SK-N-MC (cell line): ENCODE measurements at places on chromosomes 12 and 14.
A peak's percentile ranks its signal among the peaks of the same experiment; 100 is the strongest.

DNA sequence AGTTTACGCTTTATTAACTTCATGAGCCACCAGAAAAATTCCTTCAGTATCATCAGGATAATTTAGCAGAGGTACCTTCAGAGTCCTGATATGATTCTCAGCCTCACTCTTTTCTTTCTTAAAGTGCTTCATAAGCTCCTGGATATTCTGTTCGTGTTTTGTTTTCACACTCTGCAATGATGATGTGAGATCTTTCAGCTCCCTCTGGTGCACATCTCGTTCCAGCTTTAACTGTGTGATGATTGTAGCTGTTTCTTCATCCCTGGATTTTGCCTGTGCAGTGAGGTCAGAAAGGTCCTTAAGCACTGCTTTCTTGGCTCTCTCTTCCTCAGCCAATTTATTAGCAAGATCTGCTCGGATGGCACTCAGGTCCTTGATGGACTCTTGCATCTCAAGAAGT lies 156.7 kb downstream of the CEP128 start:
- no peak for DNase-seq

GRCh38 chr12:52221912-52222457 lies 11.1 kb upstream of the KRT7 start:
- no peak for DNase-seq

DNA sequence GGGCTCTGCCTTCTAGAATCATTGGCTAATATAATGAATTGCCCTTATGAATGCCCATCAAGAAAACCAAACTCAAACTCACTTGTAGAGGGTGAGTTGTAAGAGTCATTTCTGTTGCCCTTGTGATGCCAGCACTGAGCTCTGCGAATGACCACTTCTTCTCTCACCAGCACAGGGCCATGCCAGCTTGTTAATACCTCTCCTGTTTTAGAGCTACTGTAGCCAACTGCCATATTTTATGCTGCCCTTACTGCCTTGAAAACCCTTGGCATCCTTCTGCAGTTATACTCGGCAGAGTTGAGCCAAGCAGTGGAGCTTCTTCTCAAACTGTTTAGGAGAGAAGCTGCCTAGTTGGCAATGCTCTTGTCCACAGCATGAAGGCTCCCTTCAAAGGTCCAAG lies 8.1 kb downstream of the KRT75 start:
- no peak for DNase-seq

DNA sequence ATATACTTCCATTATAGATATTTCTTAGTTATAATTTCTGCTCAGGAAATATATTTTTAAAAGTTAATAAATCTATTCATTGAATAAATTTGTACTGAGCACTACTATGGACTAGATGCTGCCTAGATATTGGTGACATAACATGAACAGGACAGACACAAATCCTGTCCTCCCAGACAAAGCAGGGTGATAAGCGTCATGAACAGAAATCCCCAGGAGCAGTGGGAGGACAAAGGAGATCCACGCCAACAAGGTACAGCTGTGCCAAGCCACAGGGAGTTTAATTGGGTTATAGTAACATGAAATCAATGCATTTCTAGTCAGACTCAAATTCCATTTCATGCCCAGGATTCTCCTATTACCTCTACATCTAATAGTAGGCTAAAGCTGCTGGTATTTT lies 171.8 kb upstream of the CPNE8 start:
- DNase-seq: no peak

DNA sequence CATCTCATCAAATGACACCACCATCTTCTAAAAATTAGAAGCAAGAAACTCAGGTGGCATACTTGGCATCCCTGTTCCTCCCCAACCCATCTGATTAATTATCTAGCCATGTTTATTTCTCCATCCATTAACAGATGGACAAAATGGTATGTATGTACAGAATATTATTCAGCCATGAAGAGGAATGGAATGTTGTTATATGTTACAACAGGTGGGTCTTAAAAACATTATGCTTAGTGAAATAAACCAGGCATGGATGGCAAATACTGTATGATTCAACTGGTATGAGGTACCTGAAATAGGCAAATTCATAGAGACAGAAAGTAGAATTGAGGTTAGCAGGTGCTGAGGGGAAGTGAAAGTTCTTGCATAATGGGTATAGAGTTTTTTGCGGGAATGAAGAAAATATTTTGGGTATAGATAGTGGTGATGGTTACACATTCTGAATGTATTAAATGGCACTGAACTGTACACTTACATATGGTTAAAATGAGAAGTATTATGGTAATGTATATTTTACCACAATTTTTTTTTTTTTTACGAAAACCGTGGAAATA lies 17.5 kb downstream of the YY1 start:
- DNase-seq: no peak

DNA sequence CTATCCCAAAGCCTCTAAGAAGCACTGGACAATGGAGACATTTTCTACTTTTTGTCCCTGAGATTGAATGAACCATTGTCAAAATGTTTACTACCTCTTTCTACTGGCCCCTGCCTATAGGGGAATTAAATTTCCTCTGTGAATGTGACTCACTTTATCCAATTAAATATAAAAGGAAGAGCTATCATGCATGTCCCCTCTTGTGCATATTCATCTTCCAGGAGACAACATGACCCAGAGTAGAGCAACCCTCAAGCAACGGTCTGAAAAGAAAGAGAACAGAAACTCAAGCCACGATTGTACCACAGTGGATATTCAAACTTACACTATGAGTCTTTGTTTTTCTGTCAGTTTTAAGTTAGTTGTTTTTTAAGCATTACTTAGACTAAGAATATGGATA lies 938.4 kb upstream of the ATXN7L3B start:
- DNase-seq: no peak

DNA sequence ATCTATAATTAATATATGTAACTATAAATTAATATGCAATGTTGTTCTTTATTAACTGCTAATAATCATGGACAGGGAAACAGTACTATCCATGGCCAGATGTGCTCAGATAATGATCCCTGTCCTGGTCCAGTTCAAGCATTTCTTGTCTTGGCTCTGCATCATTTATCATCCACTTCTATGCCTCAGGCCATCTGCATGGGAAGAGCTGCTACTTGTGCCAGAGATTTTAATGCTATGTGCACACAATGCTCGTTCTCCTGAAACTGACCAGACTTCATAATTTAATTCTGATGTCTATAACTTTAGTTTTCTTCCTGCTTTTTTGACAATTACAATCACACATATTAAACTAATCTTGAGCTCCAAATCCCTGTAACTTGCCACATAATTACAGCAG lies 11.2 kb upstream of the TMX1 start:
- DNase-seq: no peak

DNA sequence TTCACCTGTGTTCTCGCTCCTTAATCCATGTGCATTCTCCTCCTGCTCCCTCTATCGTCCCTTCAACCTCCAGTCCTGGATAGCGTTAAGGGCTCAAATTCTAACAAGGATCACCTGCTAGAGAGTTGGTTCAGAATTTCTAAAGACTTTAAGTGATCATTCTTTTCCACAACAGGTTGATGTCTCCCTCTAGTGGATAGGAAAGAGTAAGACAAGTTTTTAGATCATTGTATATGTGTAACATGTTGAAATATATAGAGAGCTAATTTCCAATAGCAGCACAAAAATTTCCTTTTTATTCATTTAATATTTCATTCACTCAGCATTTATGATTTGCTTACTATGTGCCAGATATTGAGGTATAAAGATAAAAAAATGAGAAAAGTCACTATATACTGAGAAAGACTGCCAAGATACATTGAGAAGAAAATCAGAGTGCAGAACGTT lies 9.3 kb upstream of the ESR2 start:
- no peak for DNase-seq

- DNase-seq: peak; percentile 75
Measured at GRCh38 chr14:22646570-22647254, 2.6 kb upstream of the OR6J1 start.

DNA sequence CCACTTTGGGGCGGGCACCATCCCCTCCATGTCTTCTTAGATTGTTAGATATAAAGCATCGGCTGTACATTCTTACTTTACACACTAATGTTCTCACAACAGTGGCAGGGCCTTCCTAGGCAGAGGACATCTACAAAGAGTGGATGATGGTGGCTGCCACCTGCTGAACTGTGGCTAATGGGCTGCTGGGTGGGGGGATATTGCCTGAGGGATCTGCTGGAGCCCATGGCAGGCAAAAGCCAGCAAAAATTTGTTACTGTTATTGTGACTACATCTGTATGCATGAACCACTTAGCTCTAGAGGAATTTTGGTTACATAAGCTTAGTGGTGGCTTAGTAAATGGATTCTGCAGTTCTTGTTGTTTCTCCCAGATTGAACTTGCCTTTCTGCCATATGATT lies 52.6 kb downstream of the DIP2B start:
- no peak for DNase-seq

GRCh38 chr14:90726656-90727055 lies 89.6 kb downstream of the TTC7B start:
- no peak for DNase-seq

- no peak for DNase-seq
Measured at GRCh38 chr12:544941-545635, 85.3 kb downstream of the B4GALNT3 start.

DNA sequence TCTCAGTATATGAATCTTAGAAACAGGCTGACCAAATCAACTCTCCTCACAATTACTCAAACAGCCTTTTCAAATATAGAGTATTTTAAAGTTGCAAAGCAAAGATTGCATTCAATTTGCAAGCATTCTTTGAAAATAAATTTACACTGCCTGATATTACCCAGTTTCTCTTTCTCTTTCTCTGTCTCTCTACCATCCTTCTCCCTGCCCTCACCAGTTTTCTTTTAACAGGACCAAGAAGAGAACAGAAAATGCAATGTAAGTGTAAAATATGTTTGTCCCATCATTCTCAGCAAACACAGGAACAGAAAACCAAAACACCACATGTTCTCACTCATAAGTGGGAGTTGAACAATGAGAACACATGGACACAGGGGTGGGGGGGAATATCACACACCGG lies 520.3 kb upstream of the USP15 start:
- DNase-seq: no peak

DNA sequence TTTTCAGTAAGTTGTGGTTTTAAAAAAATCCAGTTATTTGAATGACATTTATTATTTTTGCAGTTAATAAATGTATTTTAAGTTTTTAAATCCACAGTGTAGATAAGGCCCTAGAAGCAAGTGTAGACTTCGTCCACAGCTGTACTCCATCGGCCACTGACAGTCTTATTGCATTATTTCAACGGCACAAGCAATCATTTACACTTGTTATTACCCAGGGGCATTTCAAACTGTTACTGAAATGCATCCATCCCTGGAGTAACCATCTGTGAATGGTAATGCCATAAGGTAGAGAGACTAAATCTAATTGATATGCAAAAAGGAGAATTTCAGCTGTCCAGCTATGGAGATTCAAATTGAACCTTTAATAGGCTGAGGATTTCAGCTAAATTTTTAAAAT lies 48.4 kb downstream of the BICD1 start:
- DNase-seq: no peak

DNA sequence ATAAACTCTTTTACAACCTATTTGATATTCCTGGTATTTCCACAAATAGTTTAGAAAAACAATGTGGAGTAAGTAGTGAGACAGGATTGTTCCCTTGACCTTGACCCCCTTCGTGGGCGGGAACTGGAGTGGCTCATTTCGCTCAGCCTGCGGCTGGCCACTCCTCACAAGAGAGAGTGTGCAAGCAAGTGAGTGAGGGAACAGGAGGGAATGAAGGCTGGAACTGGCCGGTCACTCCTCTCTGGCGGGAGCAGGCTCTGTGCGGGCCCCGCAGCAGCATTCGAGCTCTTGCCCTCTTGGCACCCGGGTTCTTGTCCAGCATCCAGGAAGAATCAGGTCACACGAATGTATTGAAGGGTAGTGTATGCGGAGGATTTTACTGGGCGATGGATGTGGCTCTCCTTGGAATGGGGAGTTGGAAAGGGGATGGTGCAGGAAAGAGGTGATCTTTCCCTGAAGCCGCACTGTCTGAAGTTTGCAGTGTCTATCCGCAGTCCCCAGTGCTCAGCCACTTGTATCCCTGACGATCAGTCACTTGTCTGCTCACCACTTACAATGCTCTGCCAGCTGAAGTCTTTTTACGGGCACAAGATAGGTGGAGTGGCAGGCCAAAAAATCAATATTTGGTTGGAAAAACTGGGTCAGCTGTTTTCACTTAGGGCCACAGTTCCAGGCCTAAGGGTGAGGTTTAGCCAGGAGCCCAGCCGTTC lies 28.0 kb upstream of the TXNRD1 start:
- DNase-seq: no peak

GRCh38 chr12:53410951-53411350 lies 12.7 kb upstream of the AMHR2 start:
- DNase-seq: no peak

GRCh38 chr12:19643635-19644034 lies 204.3 kb downstream of the AEBP2 start:
- DNase-seq: no peak

GRCh38 chr14:74846168-74846567 lies 29.8 kb downstream of the PROX2 start:
- DNase-seq: peak; percentile 87

DNA sequence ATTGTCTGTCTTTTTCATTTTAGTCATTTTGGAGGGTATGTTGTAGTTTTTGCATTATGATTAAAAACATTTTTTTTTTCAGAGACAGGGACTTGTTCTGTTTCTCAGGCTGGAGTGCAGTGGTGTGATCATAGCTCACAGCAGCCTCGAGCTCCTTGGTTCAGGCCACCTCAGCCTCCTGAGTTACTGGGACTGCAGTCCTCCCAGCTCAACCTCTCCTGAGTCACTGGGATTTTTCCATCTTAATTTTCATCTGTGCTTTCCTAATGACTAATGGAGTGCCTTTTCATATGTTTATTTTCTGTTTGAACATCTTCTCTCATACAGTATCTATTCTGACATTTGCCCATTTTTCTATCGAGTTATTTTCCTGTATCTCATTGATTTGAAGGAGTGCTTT lies 52.6 kb downstream of the DYRK2 start:
- DNase-seq: no peak

GRCh38 chr12:15563663-15564062 lies 225.5 kb downstream of the EPS8 start:
- DNase-seq: no peak

DNA sequence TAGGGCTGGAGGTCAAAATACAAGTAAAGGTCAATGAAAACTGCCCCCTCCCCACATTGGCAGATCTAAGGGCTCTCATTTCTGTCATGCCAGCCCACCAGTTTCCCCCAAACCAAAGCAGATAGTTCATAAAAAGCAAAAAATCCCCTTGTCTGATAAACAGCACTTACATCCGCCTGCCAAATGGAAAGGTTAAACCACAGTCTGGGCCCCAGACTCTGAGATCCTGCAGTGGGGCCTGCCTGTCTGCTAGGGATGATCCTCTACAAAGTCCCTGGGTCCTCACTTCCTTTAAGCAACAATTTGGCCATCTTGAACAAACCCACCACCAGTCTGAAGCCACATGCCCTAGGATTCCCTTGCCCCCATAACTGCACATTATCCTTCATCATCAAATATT lies 9.7 kb upstream of the RPS26 start:
- DNase-seq: no peak

DNA sequence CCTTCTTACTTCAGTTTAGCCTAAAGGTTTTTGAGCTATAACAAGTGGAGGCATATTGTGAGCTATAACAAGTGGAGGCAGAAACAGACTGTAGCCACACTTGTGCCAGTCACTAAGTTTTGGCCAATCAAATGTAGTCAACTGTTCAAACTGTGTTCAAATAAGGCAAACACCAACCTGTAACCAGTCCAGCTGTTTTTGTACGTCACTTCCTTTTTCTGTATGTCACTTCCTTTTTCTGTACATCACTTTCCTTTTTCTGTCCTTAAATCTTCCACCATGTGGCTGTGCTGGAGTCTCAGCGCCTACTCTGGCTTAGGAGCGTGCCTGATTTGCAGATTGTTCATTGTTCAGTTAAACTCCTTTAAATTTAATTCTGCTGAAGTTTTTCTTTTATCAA lies 79.7 kb downstream of the FUT8 start:
- DNase-seq: no peak
